T-helper 17 cell (primary cell): ENCODE measurements at places on chromosomes 13 and 19.
A peak's percentile ranks its signal among the peaks of the same experiment; 100 is the strongest.

GRCh38 chr13:96730676-96731075, 263.6 kb downstream of the OXGR1 start:
- no peak for DNase-seq

DNA sequence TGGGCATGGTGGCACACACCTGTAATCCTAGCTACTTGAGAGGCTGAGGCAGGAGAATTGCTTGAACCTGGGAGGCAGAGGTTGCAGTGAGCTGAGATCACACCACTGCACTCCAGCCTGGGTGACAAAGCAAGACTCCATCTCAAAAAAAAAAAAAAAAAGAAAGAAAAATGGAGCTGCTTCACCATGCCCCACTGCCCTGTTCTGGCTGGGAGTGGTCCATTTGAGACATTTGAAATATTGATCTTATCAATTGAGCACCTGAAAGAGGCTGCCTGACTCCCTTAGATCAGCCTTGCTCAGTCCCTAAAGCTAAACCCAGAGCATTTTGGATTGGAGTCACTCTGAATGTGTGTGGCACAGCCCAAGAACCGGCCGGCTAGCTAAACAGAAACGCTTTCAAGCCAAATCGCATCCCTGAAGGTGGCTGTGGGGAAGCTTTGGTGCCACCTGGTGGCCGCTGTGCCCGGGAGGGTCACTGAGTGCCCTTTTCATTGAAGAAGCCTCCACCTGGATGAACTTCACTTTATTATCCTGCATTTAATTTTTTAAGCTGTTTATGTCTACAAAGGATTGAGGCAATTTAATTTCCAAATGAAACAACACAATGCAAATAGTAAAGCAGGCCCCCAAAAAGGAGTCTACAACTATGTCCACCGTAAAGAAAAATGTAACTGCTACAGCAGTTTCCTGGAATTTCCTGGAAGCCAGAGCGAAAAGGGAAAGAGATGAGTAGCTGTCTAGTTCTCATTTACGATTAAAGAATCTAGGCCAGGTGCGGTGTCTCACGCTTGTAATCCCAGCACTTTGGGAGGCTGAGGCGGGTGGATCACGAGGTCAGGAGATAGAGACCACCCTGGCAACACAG, 53.1 kb upstream of the SERPINE3 start:
- DNase-seq: peak; percentile 28

- no peak for DNase-seq
These were observed 24.5 kb upstream of the LGALS16 start for GRCh38 chr19:39631178-39631577.

DNA sequence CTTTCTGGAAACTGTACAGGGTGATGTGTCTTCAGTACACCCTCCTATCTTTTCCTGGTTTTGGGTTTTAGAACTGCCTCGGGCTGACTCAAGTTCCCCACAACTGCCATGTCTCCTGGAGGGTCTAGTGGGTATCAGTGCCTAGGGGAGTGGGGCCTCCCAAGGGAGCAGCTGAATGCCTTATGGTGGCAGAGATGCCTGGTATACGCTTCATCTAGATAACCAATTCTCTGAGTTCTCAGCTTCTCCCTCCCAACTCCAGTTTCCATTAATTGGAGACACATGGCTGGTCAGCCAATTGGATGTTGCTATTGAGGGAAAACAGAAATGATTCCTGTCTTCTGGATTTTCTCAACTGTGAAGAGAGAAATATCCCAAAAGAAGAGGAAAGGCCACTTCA, 12.8 kb downstream of the ZNF439 start:
- DNase-seq: no peak

DNA sequence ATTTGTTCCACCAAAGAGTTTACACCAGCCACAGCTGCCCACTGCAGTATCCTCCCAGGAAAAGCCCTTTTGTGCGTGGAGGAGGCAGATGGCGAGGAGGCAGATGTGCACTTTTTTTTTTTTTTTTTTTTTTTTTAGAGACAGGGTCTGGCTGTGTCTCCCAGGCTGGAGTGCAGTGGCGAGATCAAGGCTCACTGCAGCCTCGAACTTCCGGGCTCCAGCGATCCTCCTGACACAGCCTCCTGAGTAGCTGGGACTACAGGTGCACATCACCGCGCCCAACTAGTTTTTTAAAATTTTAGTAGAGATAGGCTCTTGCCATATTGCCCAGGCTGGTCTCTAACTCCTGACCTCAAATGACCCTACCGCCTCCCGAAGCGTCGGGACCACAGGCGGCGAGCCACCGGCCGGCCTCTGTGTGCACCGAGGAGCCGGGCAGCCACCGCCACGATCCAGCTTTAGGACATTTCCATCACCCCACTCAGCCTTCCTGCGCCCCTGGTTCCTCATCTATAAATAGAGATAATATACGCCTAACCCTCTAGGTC, 563 bp upstream of the PDCD5 start:
- DNase-seq: no peak

DNA sequence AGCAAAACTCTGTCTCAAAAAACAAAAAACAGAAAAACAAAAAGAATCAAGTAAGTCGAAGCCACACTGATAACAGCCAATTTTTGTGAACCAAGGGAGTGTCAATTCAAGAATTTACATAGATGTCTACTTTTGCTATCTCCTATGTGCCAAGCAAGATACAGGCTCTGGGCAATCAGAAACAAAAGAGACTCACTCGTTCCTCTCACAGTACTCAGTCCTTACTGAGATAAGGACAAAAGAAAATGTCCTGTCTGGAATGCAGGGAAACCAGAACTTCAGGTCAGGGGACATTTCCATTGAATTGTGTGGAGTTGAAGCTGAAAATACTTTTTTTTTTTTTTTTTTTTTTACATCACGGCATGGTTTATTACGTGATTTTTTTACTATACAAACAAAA, 53.0 kb downstream of the NLRP12 start:
- DNase-seq: no peak

GRCh38 chr19:44891016-44891882, at the start of gene TOMM40:
Gene TOMM40 (plus strand): TSS chr19:44891254. CDS start chr19:44891416, 162 bp downstream.
- DNase-seq: peak; percentile 99

GRCh38 chr13:99288089-99288488, 19.1 kb downstream of the GPR183 start:
- DNase-seq: no peak

DNA sequence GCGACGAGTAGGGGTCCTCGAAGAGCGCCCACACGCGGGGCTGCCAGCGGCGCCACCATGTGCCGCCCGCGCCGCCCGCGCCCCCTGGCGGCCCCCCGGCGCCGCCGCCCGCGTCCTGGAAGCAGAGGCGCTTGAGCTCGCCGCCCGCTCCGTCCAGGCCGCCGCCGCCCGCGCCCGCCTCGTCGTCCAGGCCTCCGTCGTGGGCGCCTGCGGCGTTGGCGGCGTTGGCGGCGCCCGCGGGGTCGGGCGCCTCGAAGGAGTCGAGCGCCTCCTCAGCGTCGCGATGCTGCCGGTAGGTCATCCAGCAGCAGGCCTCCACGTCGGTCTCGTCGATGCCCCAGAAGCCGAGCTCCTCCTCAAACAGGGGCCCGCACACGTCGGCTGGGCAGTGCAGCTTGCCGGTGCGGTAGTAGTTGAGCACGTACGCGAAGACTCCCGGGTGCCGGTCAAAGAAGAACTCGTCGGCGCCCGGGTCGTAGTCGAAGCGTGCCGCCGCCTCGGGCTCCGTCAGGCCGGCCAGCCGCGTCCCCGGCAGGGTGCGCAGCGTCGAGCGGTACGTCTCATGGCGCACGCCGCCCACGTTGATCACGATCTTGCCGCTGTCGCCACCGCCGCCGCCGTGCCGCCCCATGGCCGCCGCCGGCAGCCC, 829 bp downstream of the KCNC3 start:
- DNase-seq: no peak

- DNase-seq: no peak
These were observed 263.9 kb downstream of the MZT1 start for GRCh38 chr13:72463561-72463960.

- DNase-seq: no peak
These were observed 47.1 kb downstream of the CAPN12 start for GRCh38 chr19:38697197-38697596.

DNA sequence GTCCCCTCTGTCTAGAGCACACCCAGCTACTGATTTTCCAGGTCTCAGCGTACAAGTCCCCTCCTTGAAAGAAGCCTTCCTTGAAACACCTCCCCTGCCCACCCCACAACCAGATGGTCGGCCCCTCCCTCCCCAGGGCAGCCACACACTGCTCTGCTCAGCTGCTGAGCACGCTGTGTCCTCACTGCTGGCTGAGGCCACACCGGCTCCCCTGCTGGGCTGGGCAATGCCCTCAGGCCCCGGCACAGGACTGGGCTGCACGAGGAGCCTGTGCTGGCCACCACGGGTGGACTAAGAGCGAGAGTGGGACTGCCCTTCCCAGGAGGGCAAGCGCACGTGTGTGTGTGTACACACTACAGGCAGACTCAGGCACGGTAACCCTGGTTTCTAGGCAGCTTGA, 11.8 kb upstream of the RSPH6A start:
- DNase-seq: no peak

- DNase-seq: no peak
These were observed 23.8 kb upstream of the VSTM2B start for GRCh38 chr19:29501816-29502580.

- no peak for DNase-seq
These were observed 699.0 kb downstream of the FGF9 start for GRCh38 chr13:22369840-22370239.

DNA sequence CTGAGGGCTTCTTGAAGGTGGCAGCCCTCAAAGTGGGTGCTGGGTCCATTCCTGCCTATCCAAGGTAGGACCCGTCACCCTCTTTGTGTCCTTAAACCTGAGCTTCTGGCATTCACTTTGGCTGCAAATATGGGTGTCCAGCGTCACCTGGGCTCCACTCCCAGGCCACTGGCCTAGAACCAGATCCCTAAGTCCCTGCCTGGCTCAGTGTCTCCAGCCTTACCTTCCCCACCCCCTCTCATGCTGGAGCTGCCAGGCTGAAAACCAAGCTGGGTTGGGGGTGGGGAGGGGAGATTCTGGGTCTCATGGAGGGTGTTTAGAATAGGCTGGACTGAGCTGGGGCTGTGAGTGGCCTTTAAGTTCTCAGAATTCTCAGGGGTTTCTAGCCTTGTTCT, 12.4 kb downstream of the PDE4A start:
- DNase-seq: no peak

- DNase-seq: no peak
These were observed 86.5 kb downstream of the KCTD12 start for GRCh38 chr13:76799696-76800095.

- no peak for DNase-seq
These were observed 109.4 kb upstream of the C1QTNF9B start for GRCh38 chr13:24006520-24007248.

- DNase-seq: no peak
These were observed 9.8 kb upstream of the TIMM50 start for GRCh38 chr19:39470724-39471339.

- DNase-seq: peak; percentile 100
These were observed at the start of the genes COQ8B and ITPKC for GRCh38 chr19:40716482-40717324. Gene COQ8B (minus strand): TSS chr19:40716886. CDS start chr19:40714632, 2,254 bp downstream. Gene ITPKC (plus strand): TSS chr19:40717112. CDS start chr19:40717136, 24 bp downstream.

DNA sequence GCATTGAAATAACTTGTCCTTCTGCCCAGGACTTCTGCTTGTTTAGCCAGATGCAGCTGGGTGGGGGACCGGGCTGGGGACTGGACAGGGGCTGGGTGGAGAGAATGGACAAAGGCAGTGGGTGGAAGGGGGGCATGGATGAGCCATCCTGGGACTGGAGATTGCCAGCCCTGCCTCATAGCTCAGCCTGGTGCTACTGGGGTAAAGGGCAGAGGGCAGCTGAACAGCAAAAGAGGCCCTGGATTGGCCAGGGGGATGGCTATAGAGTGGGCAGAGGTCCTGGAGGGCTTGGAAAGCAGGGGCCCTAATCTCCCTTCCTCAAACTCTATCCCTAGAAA, 17.7 kb upstream of the PLAUR start:
- DNase-seq: no peak

DNA sequence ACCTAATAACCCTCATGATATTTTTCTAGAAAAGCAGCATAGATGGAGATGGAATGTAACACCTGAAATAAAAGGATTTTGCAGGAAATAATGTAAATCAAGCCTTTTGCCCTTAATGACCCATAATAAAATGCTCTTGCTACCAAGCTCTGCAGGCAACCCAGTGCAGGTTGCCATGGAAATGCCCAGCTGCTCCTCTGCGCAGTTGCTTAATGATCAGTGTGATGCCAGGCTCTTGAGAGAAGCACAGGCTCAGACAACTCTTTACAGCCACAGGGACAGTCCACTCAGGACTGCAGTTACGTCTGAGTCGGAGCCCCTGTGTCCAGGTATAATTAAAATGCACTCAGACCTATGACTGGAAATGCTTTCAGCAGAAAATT, 165.5 kb downstream of the LACC1 start:
- DNase-seq: no peak

DNA sequence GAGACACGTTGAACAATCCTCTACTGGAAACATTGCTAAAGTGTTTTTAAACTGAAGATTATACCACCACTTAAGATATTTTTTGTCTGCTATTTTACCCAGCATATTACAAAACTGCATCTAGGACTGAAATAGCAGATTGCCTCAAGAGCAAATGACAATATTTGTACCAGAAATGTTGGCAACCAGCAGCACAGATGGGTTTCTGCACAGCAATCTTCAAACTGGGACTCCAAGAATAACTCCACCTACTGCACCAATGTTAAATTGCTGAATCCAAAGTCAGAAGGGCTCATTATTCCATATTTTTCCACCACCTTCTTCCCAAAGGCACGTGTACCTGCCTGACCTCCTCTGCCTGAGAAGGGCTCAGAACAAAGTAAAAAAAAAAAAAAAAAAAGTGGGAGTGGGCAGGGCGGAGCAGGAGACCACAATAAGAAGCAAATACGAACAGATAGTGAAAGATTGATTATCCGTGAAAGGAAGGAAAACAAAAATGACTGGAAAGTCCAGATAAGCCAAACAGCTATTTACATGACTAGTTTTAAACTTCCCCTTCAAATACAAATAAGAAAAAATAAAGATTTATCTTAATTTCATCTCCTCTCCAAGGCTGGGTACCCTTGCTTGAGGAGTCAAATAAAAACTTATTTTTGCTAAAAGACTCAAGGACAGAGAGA, 79.4 kb downstream of the FOXO1 start:
- no peak for DNase-seq

DNA sequence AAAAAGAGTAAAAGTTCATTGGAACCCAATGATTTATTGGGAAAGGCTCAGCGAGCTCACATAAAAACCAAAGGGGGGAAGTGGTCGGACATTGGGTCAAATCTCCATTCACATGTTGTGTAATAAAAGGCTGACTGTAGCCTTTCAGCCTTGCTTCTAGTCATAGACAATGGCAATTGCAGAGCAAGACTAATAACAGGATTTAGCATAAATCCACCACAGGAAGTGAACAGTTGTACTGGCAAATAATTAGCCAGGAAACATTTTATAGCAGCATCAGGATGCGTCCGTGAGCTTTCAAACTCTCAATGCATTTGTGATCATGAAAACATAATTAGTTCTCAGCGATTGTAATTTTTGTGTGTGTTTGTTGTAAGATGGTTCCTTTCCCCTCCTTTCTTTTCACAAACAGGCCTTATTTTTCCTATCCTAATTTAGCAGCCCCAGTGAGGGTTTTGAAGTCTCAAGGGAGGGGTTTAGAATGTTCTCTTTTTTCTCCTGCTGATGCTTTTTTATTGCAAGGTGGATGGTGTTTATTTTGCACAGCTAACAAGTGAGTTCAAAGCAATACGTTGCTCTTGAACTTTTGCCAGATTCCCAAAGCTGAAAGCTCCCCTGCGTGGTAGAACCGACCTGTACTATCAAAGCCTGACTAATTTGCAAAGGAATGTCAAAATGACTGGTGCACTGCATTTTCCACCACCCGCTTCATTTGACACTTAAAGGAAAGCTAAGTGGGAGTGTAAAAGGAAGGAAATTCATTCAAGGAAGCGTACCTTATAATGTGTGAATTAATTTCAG, 105.6 kb downstream of the SPRY2 start:
- no peak for DNase-seq
